NCI-H2081 treated with DMSO at 0.1 percent for 48 hours (cell line): ENCODE measurements at places on chromosomes 12 and 14.

DNA sequence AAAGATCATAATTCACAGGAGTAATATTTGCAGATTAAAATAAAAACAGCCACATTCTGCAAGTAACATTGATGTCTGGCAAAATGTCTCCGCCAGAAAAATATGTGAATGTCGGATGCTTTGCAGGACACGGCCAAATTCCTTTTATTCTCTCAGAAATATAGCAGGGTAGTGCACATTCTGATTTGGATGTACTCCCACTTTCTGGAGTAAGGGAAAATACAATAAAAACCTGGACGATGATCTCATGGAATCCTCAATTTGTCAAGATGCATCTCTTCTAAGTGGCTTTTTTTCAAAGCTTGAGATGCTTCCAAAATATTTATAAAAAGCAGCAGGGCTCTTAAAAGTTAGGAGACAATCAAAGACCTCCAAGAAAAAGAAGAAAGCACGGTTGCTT, 133.3 kb downstream of the TBX5 start:
- no peak for DNase-seq

DNA sequence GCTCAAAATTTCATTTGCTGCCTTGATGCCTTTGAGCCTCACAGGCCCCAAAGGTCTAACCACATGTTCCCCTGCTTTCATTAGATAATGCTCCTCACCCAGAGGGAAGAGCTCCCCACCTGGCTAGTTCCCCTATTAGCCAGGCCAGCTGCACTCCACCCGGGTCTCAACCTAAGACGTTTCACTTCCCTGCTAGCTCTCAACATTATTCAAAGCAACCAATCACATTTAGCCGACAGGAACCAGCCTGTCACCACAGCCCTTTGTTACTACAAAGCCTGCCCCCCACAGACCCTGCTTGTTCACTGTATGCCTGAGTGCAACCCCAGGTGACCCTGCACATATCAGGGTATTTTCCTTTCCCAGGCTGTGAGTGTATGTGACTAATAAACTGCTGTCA, 78.6 kb downstream of the SLC15A5 start:
- no peak for DNase-seq

DNA sequence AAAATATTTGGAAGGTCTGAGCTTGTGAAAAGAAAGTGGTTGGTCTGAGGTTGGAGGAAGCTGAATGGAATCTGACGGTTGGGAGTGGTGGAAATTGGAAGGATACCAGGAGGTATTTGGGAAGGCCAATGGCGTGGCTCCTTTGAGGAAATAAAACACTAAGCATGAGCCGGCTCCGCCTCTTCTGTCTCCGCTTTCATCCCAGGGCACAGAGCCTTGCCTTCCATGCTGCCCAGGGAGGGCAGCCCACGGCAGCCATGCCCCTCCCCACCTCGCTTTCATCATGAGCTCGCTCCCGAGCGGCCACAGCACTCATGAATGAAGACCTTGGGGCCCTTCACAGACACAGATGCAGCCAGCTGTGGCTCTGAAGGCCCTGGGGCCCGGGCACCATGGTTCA, 36.2 kb downstream of the HSP90AA1 start:
- DNase-seq = no peak

GRCh38 chr14:32950584-32950983, 11.9 kb downstream of the NPAS3 start:
- DNase-seq = no peak

GRCh38 chr12:21416511-21417121, 20.8 kb upstream of the PYROXD1 start:
- no peak for DNase-seq

GRCh38 chr14:98951521-98952152, 320.4 kb downstream of the BCL11B start:
- no peak for DNase-seq

DNA sequence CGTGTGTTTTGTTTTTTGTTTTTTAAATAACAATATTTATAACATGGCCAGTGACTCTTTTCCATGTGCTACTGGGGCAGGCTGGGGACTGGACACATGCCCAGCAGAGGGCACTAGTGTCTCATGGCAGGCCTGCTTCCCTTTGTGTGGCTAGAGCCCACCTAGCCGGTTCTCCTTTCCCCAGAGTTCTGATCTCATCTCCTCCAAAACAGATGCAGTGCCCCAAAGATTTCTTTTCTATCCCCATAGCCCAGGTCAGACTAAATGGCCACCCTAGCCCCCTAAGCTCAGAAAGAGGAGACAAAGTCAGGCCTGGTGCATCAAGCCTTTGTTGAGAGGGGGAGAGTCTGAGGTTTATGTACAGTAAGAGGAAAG, 21.2 kb downstream of the PRPF40B start:
- peak; percentile 37 for DNase-seq

DNA sequence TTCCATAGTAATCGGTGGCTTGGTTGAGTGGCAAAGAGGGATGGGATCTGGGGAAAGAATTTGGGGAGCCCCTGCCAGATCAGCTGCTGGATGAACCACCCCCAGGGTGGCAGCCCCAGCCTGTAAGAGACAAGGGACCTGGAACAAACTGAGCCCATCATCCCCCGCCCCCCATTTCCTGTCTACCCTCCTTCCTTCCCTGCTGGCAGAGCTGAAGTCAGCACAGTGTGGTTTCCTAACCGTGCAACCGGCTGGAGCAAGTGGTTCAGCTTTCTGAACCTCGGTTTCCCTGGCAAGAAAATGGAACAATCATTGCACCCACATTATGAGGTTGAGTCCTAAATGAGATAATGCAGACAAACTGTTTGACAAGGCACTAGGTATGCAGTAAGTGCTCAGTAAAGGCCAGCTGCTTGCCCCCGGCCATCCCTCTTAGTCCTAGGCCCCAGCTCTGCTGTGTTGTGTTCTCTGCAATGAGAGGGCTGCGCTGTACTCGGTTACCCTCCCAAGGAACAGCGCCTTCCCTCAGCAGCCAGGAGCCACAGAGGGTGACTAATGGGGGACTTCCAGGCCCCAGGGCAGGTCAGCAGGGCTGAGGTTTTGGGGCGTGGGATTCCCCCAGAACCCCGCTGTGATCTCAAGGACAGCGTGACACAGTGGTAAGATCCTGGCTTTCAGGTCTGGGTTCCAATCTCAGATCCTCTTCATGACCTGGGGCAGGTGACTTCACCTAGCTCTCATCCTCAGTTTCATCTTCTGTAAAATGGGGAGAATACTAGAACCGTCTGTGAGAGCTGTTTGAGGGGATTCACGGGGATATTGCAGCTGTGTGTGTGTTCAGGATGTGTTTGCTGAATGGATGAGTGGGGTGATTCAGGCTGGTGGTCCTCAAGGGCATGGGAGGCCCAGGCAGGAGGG, 16.5 kb downstream of the SELPLG start:
- DNase-seq = no peak

DNA sequence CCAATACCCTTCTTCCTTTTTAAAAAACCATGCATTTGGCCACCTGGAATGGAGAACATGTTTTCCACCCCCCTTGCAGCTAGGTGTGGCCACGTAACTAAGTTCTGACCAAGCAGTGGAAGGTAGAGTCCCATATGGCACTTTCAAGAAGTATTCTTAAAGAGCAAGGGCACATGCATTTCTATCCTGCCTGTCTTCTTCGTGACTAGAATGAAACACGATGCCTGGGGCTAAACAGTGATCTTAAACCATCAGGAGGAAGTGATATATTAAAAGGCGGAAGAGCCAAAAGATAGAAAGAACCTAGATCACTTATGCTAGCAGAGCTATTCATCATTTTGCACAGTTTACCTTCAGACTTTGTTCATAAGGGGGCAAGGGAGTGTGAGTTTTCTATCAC, 16.0 kb upstream of the DDX11 start:
- DNase-seq = no peak

DNA sequence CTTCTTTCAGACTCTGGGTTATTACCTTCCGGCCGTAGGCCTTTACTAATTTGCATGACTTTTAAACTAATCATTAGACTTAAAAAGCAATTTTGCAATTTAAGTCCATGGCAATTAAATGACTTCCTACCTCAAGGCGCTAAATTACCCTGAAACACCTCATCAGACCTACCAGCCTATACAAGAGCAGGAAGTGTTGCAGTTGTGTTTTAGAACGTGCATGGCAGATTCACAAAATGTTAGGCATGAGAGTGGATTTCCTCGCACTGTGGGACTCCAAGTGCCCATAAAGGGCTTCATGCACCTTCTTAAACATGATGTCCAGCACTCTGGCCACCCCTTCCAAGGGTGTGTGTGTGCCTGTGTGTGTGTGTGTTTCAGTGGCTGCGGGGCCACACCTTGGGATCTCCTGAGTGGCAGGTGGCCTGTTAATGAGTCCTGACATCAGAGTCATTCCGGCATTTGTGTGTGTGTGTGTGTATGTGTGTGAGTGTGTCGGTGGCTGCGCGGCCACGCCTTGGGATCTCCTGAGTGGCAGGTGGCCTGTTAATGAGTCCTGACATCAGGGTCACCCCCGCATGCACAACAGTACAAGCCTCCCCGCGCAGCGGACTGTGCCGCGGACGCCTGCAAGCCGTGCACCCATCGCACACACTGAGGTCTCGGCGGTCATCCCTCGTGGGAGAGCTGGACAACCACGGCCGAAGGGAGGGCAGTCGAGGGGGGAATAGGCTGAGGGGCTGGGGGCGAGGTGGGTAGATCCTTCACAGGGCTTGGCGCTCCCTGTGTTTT, 900 bp downstream of the C2CD5 start:
- no peak for DNase-seq
